AG04449 (cell line): ENCODE measurements at places on chromosomes 2 and 18.

GRCh38 chr2:189580658-189581353 is at the start of gene SLC40A1:
Gene SLC40A1 (minus strand): TSS chr2:189580786. CDS start chr2:189580460, 326 bp downstream.
- DNase-seq: no peak

- no peak for DNase-seq
Measured at GRCh38 chr18:12726774-12727550, 24.1 kb downstream of the PSMG2 start.

GRCh38 chr2:136051725-136052048 is 66.3 kb upstream of the DARS1 start:
- DNase-seq: no peak

DNA sequence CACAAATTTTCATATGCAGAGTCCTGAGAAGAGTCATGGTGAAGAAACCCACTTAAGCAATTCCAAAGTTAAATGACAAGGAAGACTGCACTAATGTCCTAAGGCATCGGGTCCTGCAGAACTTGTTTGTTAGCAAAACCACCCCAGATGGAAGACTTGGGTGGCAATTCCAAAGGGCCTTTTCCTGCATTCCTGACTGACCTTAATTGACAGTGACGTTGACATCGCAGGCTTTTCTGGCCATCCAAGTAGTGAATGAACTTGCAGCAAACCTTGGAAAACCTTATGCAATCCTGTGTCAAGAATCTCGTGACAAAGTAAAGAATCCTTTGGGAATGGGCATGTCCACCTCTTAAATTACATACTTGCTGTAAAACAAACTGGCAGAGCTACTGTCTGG is 112.5 kb upstream of the SH3BP4 start:
- no peak for DNase-seq

DNA sequence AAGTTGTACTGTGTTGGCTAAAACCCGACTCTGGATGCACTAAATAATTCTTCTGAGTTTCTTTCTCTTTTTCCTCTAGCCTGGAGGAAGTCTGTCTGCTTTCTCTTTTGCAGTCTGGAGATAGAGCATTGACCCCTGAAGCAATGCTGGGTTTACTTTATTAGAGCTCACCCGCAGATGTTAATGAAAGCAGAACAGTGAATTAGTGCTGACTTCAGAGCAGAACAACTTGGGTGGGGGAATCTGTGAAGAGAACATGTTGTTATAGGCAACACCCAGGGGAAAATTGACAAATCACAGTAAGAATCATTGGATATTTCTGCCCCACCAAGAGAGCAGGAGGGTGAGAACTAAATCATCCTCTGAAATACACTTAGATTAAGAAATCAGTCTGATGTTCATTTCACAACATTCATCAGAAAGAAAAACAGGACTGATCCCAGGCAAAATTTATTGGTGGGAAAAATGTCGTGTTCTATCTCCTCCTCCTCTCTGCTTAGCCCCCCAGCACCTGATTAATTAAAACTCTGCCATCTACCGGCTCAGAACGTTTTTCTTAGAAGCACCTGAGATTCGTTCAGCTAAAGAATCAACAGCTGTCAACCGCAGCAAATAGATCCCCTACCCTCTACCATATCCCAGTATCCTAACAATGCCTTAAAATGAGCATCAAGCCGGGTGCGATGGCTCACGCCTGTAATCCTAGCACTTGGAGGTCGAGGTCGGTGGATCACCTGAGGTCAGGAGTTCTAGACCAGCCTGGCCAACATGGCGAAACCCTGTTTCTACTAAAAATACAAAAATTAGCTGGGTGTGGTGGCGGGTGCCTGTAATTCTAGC is 165.1 kb downstream of the FMNL2 start:
- no peak for DNase-seq

GRCh38 chr18:29588446-29589100 is 1411.6 kb upstream of the CDH2 start:
- DNase-seq: no peak

DNA sequence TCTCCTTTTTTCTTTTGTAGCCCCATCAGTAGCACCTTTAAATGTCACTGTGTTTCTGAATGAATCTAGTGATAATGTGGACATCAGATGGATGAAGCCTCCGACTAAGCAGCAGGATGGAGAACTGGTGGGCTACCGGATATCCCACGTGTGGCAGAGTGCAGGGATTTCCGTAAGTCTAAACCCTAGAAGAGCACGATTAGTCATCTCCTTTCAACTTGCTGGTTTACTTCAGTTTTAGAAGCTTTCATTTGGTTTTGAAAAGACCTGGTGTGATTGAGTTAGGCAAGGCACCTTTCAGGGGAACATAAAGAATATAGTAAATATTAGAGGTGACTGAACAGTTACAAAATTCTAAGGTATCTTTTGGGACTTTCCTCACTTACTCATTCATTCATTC is 72.2 kb upstream of the TMEM87B start:
- no peak for DNase-seq

- DNase-seq: no peak
Measured at GRCh38 chr18:34859496-34859895, 149.4 kb downstream of the DTNA start.

GRCh38 chr2:173990970-173991819 is 26.0 kb upstream of the SP3 start:
- no peak for DNase-seq

- no peak for DNase-seq
Measured at GRCh38 chr2:168521053-168521741, 65.1 kb downstream of the CERS6 start.

GRCh38 chr2:240591784-240592183 is 5.2 kb downstream of the CAPN10 start:
- DNase-seq: no peak

GRCh38 chr2:191180713-191181112 is 29.9 kb upstream of the STAT4 start:
- no peak for DNase-seq

- no peak for DNase-seq
Measured at GRCh38 chr18:73852789-73853549, 294.7 kb downstream of the FBXO15 start.

DNA sequence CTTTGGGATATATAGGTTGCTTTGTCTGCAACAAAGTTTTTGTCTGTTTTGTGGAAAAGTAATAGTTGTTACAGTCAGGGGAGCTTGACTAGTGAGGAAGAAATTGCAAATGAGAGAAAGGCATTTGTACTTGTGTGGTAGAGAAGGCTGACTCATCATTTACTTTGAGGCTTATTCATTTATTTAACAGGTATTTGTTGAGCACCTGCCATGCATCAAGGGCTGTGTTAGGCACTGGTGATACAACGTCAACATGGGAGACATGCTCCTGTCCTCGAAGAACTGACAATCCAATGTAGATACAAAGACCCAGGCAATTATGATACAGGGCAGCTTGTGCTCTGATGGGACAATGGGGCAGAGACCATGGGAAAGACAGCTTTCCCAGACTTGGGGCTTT is 79.5 kb downstream of the UPP2 start:
- no peak for DNase-seq

DNA sequence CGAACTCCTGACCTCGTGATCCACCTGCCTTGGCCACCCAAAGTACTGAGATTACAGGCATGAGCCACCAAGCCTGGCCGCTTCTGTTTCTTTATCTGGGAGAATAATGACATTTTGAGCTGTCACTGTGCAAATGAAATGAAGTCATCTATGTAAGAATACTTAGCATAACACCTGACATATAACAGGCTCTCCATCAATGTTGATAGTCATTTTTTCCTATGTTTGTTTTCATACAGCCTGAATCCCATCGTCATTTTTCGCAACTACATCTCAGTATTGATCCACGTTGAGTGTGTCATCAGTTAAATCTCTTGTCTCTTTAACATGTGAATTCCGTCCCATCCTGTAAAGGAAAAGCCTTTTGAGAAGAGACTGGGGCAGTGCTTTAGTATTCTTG is 6.4 kb upstream of the CAPN14 start:
- no peak for DNase-seq

GRCh38 chr2:127530245-127531140 is 4.2 kb upstream of the IWS1 start:
- DNase-seq: no peak

DNA sequence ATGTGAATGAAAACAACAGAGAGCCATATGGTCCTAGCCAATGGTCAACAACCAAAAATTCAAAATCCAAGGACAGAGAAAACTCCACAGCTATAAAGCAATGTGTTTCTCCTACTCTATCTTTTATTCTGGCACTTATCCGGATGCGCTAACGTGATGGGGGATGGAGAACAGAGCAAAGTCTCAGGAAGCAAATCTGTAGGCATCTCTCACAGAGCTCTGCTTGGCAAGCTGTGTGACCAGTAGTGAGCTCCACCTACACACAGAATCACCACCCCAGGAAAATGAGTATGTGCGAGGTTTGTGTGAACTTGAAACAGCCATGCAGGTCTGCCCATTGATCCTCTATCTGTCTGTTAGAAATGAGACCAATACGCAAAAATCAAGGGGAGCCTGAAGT is 584.3 kb downstream of the BCL11A start:
- no peak for DNase-seq

DNA sequence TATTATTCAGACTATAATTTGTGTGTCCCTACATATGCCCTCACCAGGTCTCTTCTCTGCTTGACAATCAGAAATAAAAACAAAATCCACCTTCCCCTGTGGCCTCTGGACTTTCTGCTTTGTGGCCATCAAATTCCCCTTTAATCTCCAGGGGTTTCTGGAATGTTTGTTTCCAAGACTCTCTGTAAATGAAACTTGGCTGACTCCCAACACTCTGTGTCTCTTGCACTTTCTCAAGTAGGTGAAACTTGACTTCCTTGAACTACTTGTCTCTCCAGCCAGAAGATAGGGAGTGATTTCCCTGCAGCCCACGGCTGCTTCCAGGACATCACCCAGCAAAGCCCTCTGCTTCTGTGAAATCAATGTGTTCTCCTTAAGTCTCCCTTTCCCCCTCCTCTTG is 54.1 kb upstream of the AQP4 start:
- no peak for DNase-seq

- DNase-seq: no peak
Measured at GRCh38 chr2:180405520-180405919, 398.4 kb upstream of the CWC22 start.

GRCh38 chr2:209208211-209208610 is 215.6 kb upstream of the MAP2 start:
- no peak for DNase-seq

DNA sequence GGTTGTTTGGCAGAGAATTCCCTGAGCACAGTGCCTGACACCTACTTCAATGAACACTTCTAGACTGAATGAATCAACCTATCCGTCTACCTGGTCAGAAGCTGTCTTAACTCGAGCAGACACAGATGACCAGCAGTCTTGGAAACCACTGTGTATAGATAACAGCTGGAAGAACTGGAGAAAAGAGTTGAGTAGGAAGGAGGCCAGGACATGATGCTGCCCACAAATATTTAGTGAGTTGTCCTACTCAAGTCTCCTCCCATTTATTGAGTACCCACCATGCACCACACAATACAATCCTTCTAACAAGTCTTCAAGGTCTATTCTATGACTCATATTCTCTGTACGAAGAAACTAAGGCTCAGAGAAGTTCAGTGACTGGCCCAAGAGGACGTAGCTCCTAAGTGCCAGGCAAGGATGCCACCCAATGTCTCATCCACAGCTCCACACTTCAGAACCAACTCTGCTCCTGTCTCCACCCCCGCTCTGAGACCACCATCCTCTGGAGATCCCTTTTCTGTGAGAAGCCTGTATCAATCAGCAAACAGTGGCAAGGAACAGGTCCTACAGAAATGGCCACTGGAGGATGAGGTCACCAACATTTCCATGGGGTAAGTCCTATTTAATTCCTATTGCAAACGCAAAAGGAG is 62.2 kb downstream of the GALNT14 start:
- no peak for DNase-seq

- no peak for DNase-seq
Measured at GRCh38 chr18:6564950-6565814, 150.5 kb upstream of the L3MBTL4 start.

DNA sequence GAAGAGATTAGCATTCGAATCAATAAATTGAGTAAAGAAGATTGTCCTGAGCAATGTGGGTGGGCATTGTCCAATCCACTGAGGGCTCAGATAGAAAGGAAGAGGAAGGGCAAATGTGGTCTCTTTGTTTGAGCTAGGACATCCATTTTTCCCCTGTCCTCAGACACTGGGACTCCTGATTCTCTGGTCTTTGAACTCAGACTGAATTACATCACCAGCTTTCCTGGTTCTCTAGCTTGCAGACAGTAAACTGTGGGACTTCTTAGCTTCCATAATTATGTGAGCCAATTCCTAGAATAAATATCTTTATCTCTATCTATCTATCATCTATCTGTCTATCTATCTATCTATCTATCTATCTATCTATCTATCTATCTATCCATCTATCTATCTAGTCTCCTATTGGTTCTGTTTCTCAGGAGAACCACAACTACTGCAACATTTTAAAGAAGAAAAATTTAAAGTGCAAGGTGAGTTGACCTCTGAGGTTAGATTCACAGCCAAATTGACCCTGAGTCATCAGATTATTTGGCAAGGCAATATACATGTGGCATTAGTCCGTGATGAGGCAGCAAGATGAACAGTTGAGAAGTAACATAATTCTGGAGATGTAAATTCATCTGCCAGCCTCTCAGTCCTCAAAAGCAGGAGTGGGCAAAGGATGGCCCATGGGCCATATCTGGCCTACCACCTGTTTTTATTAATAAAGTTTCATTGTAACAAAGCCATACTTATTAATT is 191.4 kb downstream of the PDE11A start:
- DNase-seq: no peak
